ENCODE measurements at places on chromosomes 12 and 14.

GRCh38 chr12:27865421-27865820, 85.4 kb upstream of the MANSC4 start:
- no peak for DNase-seq

GRCh38 chr14:75339059-75339458, 60.4 kb downstream of the FOS start:
- DNase-seq = no peak

DNA sequence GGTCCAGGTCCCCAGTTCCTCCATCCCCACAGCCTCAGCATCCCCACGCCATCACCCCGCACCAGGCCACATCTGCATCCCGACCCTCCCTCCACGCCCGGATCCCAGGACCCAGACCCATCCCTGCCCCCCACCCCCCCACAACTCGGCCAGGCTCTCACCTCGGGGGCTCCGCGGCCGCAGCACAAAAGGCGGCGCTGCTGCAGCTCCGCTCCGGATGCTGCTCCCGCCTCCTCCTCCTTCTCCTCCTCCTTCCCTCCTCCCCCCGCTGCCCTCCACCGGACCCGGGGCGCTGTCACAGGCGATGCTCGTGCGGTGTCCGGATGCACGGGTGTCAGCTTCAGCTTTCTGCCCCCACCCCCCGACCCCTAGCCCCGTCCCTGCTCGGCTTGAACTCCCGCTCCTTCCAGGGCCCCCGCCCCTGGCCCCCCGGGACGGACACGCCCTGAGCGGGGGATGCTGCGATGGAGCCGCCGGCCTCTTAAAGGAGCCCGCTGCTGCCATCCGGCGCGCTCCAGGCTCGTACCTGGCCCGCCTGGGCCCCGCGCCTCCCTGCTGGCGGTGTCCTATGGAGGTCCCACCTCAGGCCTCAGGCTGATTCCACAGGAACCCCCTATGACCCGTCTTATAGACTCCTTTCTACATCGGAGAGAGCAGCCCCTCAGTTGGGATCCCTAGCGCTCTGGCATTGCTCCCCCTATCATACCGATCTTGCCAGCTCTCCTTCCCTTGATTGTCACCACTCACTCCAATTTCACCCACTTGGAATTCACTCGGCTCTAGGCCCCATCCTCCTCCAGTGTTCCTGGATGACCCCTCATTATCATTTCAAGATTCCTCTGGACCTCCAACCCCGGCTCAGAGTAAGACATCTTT, at the start of gene MAP3K12:
Gene MAP3K12, minus strand, starts transcription at position 193 of the 876 bp plus-strand sequence. CDS start 12,067 bp downstream, outside the sequence.
- peak; percentile 34 for DNase-seq

- DNase-seq = no peak
These were observed 14.1 kb upstream of the TMEM263 start for GRCh38 chr12:106941481-106942156.

GRCh38 chr14:67512463-67513310, 20.4 kb upstream of the PLEKHH1 start:
- no peak for DNase-seq

DNA sequence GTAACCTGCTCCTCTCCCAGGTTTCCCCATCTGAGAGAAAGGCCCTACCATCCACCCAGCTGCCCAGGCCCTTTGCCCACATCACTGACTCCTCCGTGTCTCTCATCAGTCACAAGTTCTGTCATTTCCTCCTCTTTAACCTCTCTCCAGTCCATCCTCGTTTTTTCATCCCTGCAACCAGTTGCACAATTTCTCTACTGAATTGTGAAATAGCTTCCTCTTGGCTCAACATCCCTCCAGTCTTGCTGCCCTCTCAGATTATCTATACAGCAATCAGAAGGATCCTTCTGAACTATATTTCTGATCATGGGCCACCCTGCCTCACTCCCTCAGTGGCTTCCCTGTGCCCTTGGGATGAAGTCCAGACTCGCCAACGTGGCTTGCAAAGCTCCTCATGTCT, 6.8 kb downstream of the FAM161B start:
- no peak for DNase-seq

GRCh38 chr14:20477211-20477876, 8.1 kb downstream of the PNP start:
- peak; percentile 46 for DNase-seq

DNA sequence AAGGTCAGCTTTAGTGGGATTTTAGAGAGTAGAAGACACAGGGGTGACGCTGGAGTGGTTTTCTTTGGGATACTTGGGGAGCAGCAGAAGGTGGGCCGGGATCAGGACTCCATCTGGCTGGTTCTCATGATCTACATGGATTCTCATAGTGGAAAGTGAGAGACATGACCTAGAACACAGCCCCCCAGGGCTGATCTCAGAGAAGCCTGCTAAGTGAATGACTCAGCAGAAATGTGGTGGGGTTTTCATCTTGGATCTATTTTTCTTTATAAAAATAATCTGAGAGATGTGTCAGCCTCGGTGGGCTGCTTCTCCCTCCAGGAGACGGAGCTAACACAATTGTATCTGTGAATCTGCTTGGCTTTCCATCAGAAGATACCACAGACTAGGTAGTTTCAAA, 484.4 kb downstream of the TMEM121 start:
- no peak for DNase-seq

GRCh38 chr14:66955159-66955558, 234.1 kb upstream of the GARIN2 start:
- no peak for DNase-seq

GRCh38 chr12:50765095-50765911, 1.4 kb downstream of the ATF1 start:
- DNase-seq = peak; percentile 35

DNA sequence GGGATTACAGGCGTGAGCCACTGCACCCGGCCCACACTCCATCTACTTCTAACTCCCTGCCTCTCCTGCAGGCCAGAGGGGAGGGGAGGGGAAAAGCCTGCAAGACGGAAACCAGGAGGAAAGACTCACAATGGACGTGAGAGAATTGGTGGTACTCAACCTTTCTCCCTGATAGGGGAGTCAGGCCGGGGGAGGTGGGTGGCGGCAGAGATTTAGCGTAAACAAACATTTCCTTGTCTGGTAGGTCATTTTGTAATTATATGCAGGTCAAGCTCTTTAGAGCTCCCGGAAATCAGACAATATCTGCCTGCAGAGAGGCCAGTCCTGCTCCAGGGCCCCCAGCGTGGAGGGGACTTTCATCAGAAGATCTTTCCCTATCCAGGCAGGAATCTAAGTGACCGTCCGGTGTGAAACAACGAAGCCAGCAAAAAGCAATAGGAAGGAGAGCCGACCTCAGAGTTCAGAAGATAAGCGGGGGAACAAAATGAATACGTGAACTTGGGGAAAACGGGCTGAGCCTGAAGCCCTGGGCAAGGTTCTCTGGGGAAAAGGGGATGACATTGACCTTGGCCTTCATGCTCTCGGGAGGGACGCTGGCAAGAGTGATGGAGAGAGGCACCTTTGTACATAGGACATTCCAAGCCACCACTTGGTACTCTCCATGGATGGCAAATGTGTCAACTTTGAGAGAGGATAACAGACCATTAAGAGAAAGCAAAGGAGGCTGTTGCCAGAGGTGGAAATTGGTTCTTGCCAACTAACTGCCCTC, 62.3 kb downstream of the SPRING1 start:
- DNase-seq = no peak

GRCh38 chr12:52818388-52818787, 4.5 kb upstream of the KRT4 start:
- no peak for DNase-seq

GRCh38 chr14:58072288-58073071, 79.5 kb downstream of the ARMH4 start:
- peak; percentile 57 for DNase-seq

DNA sequence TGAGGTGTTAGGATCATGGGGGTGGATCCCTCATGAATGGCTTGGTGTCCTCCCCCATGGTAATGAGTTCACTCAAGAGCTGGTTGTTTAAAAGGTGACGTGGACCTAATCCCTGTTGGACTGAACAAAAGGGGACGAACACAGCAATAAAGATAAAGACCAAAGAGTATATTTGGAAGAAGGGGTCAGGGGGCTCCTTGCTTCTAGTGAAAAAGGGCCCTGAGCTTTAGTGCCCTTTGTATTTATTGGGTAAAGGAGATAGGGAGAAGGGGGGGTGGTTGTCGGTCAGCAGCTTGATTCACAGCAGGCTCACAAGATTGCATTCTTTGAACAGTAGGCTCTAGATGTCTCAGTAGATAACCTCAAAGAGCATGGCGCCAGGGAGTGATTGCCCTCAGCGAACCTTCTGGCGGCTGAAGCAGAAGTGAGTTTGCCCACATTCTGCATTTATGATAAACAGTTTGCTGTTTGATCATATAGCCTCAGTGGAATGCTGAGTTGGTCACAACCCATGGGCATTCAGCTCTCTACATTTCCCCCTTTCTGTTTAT, 25.9 kb upstream of the MAPKAPK5 start:
- no peak for DNase-seq

GRCh38 chr12:41663598-41664265, 475.6 kb downstream of the PDZRN4 start:
- DNase-seq = no peak

- DNase-seq = no peak
These were observed 60.2 kb upstream of the FERMT2 start for GRCh38 chr14:53011053-53011462.

DNA sequence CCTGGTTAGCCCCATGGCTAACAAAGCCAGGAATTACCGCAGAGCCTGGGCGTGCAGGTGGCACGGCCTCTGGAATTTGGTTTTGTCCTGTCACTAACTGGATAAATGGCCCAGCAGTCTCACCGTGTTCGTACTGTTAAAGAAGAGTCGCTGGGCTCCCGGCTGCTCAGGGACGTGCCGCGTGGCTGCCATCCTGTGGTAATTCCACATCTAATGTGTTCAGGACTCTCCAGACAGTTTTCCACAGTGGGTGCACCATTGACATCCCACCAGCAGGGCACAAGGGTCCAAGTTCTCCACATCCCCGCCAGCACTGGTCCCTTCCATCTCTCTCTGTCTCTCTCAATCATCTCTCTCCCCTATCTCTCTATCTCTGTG, 19.6 kb downstream of the NOC4L start:
- DNase-seq = no peak
